ENCODE measurements at places on chromosomes 2 and 18.

DNA sequence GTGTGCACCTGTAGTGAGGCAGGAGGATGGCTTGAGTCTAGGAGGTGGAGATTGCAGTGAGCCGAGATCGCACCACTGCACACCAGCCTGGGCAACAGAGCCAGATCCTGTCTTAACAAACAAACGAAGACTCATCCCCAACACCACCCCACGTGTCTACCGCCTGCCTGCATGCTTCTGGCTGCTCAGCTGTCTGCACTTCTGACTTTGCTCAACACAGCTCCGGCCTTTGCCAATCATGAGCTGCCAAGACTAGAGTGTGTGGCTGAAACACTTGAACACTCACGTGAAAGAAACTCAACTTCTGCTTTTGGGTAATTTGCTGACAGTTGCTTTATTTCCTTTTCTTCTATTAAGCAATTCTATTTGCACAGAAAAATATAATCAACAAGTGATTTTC lies 32.1 kb upstream of the SP3 start:
- no peak for DNase-seq

DNA sequence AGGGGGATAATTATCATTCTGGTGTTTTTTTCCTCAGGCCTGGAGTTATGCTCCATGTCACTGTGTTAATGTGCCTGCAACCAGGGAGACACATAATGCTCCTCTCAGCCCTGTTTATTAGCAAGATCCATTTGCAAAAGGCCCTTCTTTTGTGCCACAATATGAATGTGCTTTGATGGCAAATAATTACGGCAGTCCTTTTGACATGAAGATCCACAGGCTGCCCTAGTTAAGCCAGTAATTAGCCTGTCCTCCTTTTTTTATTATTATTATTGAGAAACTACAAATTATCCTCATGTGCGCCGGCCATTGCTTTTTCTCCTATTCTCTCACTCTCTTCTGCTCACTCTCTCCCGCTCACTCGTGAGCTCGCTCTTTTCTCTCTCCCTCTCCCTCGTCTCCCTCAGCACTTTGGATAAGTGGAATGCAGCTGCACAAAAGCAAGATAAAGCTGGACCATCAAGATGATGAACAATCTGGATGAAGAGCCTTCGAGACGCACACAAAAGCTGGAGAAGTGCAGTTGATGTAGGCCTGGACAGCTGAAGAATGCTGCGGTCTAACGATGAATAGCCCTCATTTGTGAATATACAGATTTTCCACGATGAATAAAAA lies 762.3 kb downstream of the BCL11A start:
- no peak for DNase-seq

DNA sequence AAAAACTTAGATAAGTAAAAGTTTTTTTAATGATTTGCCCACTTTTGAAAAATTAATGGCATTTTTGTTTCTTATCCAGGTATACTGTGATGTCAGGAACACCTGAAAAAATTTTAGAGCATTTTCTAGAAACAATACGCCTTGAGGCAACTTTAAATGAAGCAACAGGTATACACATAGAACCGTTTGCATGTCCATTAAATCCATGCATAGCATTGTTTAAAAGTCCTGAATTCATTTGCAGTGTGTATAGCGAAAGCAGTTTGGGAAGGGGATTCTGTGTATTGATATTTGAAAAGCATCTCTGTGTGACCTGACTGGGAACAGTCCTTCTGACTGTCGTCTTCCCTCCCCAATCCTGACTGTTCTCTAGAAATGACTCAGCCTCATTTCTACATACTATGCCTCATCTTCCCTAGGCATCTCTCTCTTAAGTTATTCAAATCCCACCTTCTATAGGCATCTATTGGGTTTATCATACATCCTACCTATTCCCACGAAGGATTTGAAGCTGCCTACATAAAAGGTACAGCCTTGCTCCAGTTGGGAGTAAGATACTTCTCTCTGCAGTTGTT lies 79.2 kb upstream of the MAP3K20 start:
- DNase-seq, result no peak

DNA sequence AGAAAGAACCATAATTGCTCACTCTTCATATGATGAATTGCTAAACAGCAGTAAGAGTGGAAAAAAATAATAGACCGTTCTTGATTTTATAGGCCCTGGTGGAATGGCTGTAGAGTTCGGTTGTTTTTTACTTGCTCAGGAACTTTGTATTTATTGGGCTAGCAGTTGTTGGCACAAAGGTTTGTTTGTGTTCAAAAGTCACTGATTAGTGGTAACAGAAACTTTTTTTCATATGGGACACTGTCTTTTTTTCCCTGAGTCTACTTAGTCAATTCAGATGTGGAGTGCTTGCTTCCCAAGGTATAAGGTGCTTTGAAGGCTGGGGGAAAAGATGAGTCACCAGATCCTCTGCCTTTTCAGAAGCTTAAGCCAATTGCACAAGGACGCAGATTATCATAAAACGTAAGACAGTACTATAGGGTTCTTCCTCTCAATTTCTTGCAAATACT lies 25.8 kb downstream of the PHLPP1 start:
- DNase-seq, result no peak

- DNase-seq, result no peak
These were observed 34.1 kb downstream of the ITGB1BP1 start for GRCh38 chr2:9388950-9389911.

DNA sequence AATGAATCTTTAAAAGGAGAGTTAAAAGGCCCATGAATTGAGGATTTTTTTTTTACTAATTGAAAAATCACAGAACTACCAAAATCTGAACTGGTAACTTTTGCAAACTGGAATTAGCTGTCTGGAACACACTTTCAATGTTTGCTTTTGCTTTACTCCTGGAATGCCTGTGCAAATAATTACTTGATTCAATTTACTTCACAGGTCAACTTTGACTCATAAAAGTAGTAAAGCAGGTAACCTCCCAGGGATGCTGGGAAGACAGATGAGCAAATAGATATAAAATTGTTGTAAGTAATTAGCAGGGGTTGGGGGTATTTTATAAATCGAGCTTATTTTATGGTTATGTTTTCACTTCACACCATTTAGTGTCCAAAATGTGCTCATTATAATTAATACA lies 398.3 kb upstream of the HNRNPA3 start:
- DNase-seq, result no peak

DNA sequence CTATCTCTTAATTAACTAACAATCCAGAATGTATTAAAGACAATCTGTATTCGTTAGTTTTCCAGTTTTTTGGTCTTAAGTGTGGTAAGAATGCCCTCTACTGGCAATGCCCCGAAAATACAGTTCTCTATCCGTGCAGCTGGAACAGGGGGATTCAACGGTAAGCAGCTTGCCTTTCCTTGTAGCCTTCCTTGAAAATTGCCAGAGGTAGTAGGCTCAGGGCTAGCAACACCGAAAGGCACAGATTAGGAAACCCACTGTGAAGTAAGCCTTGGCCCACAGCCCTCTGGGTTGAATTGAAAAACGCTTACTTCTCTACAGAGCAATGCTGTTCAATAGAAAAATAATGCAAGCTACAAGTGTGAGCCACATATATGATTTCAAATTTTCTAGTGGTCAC lies 17.1 kb upstream of the VPS4B start:
- peak; percentile 71 for DNase-seq

- DNase-seq, result peak; percentile 25
These were observed 258.9 kb upstream of the OSR1 start for GRCh38 chr2:19617257-19617848.

GRCh38 chr2:232365621-232366321 lies 12.8 kb upstream of the ALPP start:
- peak; percentile 24 for DNase-seq

GRCh38 chr2:101007415-101008345 lies 5.6 kb downstream of the RPL31 start:
- DNase-seq, result no peak

DNA sequence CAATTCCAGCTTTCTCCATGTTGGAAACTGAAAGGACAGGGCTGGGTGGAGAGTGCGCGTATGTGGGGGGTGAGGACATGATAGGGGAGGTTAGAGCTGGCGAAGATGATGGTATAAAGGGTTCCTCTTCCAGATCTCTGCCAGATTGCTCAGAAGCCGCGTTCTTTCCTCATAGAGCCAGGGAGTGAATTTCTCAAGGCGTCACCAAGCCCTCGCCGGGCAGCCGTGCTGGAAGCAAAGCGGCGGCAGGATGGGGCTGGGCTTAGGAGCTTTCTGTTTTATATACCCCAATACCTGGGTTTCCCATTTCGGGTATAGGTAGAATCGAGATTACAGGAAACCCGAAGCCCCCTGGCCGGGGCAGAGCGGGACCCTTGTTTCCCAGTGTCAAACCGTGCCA lies 43.8 kb downstream of the DDX18 start:
- DNase-seq, result no peak

- peak; percentile 17 for DNase-seq
These were observed 58.7 kb upstream of the SP3 start for GRCh38 chr2:174023591-174024523.

DNA sequence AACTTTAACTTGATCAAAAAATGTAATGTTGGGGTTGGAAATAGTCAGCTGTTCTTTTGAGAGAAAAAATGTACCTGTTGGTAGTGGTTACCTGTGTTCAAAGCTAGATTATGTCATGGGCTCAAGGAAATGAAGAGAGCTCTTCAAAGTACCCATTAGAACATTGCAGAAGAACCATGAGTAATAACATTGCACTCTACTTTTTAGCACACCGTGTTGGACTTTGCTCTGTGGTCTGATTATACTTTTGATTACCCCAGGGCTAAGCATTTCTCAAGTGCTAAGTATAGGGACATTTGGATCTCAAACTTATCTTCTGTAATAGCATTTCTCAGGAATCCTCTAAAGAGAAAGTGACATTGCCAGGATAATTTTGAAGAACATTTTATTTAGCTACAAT lies 1122.8 kb upstream of the CELF4 start:
- DNase-seq, result no peak

DNA sequence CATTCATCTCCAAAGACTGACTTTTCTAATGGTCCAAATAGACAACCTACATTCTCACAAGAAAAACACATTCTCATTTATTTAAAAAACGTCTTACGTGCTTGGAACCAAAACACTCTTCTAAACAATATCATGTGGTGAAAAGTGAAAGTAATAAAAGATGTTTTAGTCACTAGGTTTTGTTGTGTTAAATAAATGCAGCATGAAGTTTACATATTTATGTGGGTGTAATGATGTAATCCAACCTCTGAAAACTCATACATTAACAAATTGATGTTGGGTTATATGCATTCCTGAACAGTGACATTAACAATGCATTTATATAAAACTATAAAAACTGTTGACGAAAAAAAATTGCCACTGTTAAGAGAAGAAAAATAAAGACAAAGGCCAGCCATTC lies 55.1 kb upstream of the ACVR2A start:
- no peak for DNase-seq

DNA sequence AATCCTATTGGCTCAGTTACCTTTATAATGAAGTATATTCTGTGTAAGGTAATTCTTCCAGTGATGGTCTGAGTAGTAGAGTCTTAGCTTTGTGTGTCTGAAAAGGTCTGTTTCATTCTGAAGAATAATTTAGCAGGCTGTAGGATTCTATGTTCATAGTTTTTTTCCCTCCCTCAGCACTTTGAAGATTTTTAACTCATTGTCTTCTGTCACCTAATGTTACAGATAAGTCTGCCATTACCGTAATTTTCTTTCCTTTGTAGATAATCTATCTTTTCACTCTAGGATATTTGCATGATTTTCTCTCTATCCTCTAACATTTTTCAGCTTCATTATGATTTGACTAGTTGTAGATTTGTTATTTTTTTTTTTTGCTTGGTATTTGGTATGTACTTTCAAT lies 22.7 kb downstream of the INSIG2 start:
- DNase-seq, result no peak

DNA sequence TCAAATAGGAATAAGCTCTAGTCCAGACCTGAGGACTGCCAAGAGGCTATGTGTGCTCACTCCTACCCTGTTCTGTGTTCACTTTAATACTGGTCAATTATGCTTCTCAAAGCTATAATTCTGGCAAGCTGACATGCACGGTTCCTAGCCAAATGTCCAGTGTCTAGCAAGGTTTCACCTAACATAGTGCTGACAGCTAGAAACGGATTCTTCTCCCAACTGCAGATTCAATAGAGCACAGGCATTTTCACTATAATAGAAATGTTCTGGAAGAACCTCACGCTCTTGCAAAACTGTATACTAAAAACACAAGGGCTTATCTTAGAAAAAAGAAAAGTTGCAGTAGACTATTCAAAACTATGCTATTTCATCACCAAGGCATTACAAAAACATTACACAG lies 45.1 kb downstream of the HDAC4 start:
- no peak for DNase-seq

DNA sequence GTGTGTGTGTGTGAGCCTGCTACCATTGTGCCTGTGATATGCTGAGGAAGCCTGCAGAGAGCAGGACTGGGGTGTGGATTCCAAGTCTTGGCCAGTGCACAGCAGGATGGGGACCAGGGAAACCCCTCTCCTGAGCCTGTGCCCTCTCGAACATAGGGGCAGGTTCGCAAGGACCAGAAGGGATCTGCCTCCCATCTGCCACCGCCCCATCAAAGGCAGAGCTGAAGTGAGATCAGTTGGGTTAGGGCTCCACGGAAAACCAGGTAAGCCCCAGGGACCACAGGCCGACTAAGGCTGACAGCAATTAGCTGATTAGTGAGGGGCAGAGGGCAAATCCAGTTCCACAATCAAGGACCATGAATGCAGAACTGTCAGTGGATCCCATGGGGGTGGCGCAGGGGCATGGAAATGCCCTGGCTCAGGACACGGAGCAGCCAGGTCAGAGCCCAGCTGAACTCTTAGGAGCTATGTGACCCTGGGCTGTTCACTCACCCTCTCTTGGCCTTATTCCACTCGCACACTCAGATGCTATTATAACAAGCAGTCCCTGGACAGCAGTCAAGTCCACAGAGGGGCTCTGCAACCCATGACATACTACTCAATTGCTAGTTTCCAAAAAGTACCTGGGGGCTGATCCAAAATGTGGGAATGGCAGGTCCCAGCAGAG lies 84.2 kb upstream of the ID2 start:
- DNase-seq, result no peak

- DNase-seq, result no peak
These were observed 558.2 kb upstream of the PIK3C3 start for GRCh38 chr18:41396861-41397260.

DNA sequence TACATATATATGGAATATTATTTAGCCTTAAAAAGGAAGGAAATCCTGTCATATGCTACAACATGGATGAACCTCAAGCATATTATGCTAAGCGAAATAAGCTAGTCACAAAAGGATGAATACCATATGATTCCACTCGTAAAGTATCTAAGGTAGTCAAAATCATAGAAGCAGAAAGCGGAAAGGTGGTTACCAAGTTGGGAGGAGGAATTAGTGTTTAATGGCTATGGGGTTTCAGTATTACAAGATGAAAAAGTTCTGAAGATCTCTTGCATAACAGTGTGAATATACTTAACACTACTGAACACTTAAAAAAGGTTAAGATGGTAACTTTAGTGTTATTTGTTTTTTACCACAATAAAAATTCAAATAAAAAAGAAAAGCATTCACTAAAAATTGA lies 99.0 kb downstream of the MGAT5 start:
- DNase-seq, result no peak

GRCh38 chr2:75808793-75809535 lies 98.2 kb upstream of the GCFC2 start:
- DNase-seq, result no peak

DNA sequence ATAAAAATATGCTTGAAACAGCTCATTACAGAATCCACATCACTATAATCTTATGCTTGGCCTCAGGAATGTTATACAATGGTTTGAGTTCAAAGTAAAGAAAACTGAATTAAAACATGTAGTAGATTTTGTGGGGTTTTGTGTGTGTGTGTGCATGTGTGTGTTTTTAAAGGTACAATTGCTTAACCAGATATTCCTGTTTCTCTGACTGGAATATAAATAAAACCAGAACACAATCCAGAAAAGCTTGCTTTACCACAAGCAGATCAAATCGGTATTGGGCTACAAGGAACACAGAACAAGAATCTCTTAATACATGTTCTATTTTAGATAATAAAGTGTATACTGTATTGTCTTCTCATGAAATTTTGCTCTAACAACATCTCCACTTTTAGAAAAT lies 110.0 kb downstream of the TMEM247 start:
- DNase-seq, result no peak
